OCI-LY7 (cell line): ENCODE measurements at places on chromosomes 6 and 20. TPM values are rescaled to one million over a fixed set of nuclear protein-coding genes. Genes with fewer than 3 reads are reported as not detected.

The ALDH5A1 gene
- total RNA-seq: 260 and 308 TPM in 2 replicates

The RFX6 gene
- total RNA-seq: not detected in 2 replicates

The SLPI gene
- not detected in 2 replicates for total RNA-seq

The NINL gene
- 0.55 and 0.57 TPM in 2 replicates for total RNA-seq

The LAMA5 gene
- 144 and 162 TPM in 2 replicates for total RNA-seq

The HLA-DRB1 gene
- 98.1 and 111 TPM in 2 replicates for total RNA-seq

The PDYN gene
- total RNA-seq: not detected in 2 replicates

The NFATC2 gene
- 43.7 and 43.8 TPM in 2 replicates for total RNA-seq

The F13A1 gene
- 0.63 and 1.1 TPM in 2 replicates for total RNA-seq

The L3MBTL1 gene
- 27.8 and 28.3 TPM in 2 replicates for total RNA-seq

The LST1 gene
- total RNA-seq: 4.2 and 4.9 TPM in 2 replicates

The SLC35D3 gene
- total RNA-seq: not detected in 2 replicates

The ANKRD66 gene
- total RNA-seq: not detected in 2 replicates

The BPIFB4 gene
- total RNA-seq: not detected in 2 replicates

The BEND6 gene
- 1.5 and 2.9 TPM in 2 replicates for total RNA-seq

The SERAC1 gene
- total RNA-seq: 6.9 and 7.1 TPM in 2 replicates

The C20orf144 gene
- total RNA-seq: 0.31 and 0.42 TPM in 2 replicates

The FAM135A gene
- total RNA-seq: 35.5 and 41.3 TPM in 2 replicates

The OSER1 gene
- 31.9 and 35.9 TPM in 2 replicates for total RNA-seq

The CDH26 gene
- total RNA-seq: 0.26 and 0.36 TPM in 2 replicates

The PAK5 gene
- total RNA-seq: not detected in 2 replicates

The MYCT1 gene
- 2.9 and 3.5 TPM in 2 replicates for total RNA-seq

The ANGPT4 gene
- not detected in 2 replicates for total RNA-seq

The FOXC1 gene
- not detected in 2 replicates for total RNA-seq

The TOX2 gene
- total RNA-seq: 0.23 and 0.39 TPM in 2 replicates

The HLA-DQB1 gene
- 16.5 and 20.9 TPM in 2 replicates for total RNA-seq

The RAET1L gene
- total RNA-seq: not detected in 2 replicates

The RIPOR2 gene
- total RNA-seq: 28.5 and 28.9 TPM in 2 replicates

The OR2H2 gene
- total RNA-seq: not detected in 2 replicates

The CD93 gene
- total RNA-seq: not detected in 2 replicates

The CNKSR3 gene
- not detected in 2 replicates for total RNA-seq

The SEL1L2 gene
- total RNA-seq: not detected in 2 replicates

The ZBP1 gene
- total RNA-seq: 1.5 and 2.0 TPM in 2 replicates

The EDN3 gene
- total RNA-seq: 0.15 TPM in 1 of 2 replicates, not detected in the other

The HCRTR2 gene
- not detected in 2 replicates for total RNA-seq

The PROKR2 gene
- not detected in 2 replicates for total RNA-seq

The SCGN gene
- not detected in 2 replicates for total RNA-seq

The MYL9 gene
- total RNA-seq: not detected in 2 replicates

The KCTD20 gene
- total RNA-seq: 84.6 and 89.4 TPM in 2 replicates

The HLA-DPA1 gene
- 253 and 256 TPM in 2 replicates for total RNA-seq

The CDSN gene
- not detected in 2 replicates for total RNA-seq

The HLA-DRA gene
- 552 and 585 TPM in 2 replicates for total RNA-seq

The OPRM1 gene
- not detected in 2 replicates for total RNA-seq

The PRDM1 gene
- total RNA-seq: 1.9 and 3.3 TPM in 2 replicates

The EYS gene
- total RNA-seq: not detected in 2 replicates

The CHRNA4 gene
- total RNA-seq: not detected in 2 replicates

The VGLL2 gene
- total RNA-seq: not detected in 2 replicates

The C4A gene
- total RNA-seq: 4.8 and 6.6 TPM in 2 replicates

The DEFB116 gene
- not detected in 2 replicates for total RNA-seq

The RARS2 gene
- total RNA-seq: 34.0 and 36.0 TPM in 2 replicates
